Stimulated activated CD8-positive, alpha-beta memory T cell treated with anti-CD3 and anti-CD28 coated beads, Interleukin-7, amount 100 ng/mL, for 1 hour (primary cell): ENCODE measurements at places on chromosomes 12 and 14.

DNA sequence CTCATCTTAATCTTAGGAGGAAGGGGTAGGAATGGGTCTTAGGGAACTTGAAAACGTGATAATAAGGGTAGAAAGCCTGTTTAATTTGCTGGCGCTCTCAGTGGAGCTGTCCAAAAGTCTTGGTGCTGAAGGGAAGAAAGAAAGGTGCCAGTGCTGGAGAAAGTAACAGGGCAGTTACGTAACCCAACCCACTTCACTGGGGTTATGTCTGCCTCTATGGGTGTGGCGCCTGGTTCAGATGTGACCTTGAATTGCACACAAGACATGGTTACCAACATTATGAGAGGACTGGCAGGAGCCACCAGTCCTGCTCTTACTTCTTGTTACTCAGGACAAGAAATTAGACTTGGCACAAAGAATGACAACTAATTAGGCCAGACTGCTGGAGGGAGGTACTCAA, 18.6 kb upstream of the GPATCH2L start:
- DNase-seq, result no peak

GRCh38 chr12:30909349-30910037, 17.1 kb upstream of the TSPAN11 start:
- no peak for DNase-seq

- DNase-seq, result no peak
Observed at GRCh38 chr12:85016413-85016812, 19.7 kb downstream of the TSPAN19 start.

DNA sequence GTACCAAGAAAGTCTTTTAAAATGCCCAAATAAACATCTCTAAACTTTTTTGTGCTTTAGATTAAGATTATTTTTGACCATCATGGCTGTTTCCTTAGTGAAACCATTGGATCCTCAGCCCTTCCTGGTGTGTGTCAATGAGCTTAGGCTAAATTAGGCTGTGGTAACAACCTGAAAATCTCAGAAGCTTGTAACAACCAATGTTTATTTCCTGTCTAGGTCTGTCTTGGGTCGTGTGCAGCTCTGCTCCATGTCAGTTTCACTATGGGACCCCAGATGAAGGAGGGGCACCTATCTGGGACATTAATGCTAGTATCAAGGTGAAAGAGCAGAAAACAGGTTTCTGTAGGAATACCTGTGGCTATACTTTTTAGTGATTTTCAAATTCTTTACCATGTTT, 49.9 kb downstream of the KCNMB4 start:
- DNase-seq, result no peak

- DNase-seq, result no peak
Observed at GRCh38 chr14:20746566-20746965, 879 bp downstream of the EDDM3A start.

DNA sequence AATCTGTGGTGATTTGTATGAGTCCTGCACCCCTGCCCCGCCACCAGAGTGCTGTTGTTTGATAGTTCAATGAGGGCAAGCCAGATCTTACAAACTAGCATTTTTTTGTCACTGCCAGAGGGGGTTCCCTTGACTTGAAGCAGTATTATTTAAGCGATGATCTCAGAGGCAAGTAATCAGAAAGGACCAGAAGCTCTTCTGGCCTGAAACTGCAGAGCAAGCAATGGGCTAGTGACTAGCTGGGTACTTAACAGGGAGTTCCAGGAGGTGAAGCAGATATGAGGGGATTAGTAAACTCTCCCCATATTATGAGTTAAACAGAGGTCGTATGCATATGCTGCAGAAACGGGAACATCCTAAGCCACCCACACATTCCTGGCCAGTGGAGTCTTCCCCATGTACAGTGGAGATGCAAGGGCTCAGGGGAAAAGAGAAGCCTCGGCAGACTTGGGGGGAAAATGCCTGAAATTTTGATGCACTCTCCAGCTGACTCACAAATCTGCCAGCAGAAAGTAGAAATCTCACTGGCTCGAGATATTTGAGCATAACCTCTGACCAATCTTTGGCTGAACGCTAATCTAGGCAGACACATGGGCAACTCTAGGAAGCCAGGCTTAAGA, 8.3 kb upstream of the CRACR2A start:
- no peak for DNase-seq

GRCh38 chr12:124837958-124838803, 25.5 kb downstream of the SCARB1 start:
- no peak for DNase-seq

- no peak for DNase-seq
Observed at GRCh38 chr14:51929166-51929565, 60.2 kb upstream of the RTRAF start.

DNA sequence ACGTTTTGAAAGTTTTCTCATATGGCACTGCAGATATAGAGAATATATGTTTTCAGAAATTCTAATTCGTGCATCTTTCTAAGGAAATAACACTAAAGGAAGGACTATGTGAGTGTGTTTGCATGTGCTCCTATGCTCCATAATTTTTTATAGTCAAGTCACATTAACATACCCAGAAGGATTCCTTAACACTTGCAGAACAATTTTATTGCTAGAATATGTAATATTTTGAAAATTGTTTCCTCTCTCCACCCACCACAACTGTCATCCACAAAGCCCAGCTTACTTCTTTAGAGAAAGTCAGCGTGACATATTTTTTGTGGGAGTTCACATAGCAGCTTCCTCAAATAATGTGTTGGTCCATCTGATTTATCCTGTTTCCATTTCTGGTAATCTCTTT, 604.6 kb upstream of the MGAT4C start:
- DNase-seq, result no peak

- DNase-seq, result no peak
Observed at GRCh38 chr12:68482660-68483059, 128.0 kb upstream of the RAP1B start.

DNA sequence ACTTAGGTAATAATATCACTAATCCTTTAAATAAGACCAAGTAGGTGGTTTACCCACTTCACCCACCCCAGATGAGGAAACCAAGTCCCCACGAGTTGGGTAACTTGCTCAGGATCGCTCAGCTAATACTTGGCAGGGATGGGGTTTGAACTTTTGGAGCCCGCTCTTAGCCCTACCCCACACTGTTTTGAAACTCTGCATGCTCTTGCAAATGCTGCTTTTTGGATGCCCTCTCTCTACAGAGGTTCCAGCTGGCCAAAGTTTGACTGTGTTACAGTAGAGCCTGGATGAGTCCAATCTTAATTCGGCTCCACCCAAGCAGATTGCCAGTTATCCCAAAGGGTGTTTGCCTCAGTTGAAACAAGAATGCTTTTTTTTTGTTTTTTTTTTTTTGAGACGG, 6.8 kb downstream of the PLEKHG3 start:
- no peak for DNase-seq
